ENCODE measurements at places on chromosomes 7 and 10.

DNA sequence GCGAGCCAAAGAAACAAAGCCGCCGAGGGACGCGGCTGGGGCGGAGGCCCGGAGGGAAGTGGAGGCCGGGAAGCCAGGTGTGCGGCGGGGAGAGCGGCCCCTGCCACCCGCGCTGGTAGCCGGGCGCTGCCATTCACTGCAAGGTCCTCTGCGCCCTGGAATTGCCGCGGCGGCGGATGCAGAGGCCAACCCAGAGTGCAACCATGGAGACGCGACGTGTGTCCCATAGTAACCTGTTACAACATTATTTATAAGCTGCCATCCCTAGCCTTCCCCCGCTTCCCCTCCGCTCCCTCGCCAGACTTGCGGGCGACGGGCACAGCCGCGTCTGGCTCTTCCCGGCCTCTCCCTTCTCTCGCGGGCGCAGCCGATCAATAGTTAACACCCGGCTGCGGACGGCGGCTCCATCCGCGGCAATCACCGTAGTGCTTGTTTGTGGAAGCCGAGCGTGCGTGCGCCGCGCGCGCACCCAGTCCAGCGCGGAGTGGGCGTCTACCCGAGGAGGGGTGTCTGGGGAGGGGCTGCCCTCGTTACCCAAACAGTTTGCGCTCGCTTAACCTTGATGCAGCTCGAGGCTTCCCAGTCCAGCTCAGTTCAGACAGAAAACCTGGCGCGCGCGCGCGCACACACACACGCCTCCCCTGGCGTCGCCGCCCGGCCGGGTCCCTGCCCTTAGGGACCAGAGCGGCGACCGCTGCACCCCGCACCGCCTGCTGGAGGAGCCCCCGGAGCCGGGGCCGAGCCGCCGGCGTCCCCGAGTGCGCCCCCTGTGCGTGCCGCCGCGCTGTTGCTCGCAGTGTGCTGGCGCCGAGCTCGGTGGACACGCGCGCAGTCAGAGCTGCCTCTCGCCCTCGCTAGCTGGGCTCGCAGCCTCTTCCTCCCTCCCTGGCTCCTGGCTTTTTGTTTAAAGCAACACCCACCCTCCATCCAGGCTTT is 165.4 kb upstream of the DPP6 start:
- DNase-seq, result peak; percentile 26

GRCh38 chr10:24643679-24644209 is 79.9 kb downstream of the ARHGAP21 start:
- no peak for DNase-seq

- no peak for DNase-seq
Observed at GRCh38 chr10:97920865-97921264, 71.2 kb downstream of the GOLGA7B start.

GRCh38 chr10:33566001-33566400 is 231.5 kb upstream of the NRP1 start:
- DNase-seq, result no peak

DNA sequence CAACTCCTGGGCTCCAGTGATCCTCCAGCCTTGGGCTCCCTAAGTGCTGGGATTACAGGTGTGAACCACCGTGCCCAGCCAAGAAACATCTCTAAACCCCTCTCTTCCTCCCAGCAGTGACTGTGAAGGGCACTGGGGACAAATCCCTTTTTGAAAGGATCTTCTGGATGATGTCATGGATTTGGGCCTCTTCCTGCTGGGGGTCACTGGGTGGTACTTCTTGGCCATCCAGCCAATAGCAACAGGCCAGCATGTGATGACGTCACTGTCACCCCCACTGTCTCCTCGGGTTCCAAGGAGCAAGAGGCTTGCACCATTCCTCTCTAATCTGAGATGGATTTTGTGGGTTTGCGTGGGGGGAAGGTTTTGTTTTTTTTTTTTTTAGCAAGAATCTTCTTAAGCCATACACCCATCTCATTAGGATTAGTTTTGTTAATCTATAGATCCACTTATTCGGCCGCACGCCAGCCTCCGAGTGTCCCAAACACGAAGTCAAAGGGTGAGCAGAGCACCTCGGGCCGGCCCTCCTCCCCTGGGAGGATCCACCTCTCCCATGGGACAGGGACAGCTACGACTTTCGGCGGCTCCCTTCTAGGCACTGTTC is 29.4 kb upstream of the TNRC18 start:
- DNase-seq, result peak; percentile 80
